ENCODE measurements at places on chromosomes 11 and 22.
A peak's percentile ranks its signal among the peaks of the same experiment; 100 is the strongest.

DNA sequence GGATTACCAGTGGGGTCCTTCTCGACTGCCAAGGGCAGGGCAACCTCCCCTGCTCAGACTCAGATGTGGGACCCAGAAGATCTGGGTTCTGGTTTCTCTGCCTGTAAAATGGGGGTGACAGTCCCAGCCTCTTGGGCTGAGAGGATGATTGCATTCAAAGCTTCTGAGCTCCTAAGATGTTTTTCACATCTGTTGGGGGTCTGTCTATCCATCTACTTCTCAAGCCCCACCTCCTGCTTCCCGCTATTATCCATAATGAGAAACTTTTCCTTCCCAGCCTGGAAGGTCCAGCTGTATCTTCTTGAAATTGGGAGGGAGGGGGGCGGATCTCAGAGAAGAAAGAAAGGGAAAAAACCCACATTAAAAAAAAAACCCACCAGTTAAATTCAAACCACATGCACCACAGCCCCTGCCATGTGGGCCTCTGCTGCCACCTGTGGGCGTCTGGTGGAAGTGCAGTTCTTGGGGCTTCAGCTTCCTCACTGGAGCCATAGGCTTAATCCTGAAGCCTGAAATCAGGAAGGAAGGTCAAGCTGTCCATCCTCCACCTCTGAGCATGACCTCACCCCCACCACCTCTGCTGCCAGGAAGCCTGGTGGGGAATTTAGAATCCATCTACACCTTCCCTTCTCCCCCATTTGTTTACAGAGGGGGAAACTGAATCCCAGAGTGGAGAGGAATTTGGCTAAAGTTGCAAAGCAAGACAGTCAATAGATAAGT, 27.3 kb downstream of the ARHGEF17 start:
- peak; percentile 86 for DNase-seq

- DNase-seq: peak; percentile 61
Measured at GRCh38 chr22:49825944-49826602, 1.6 kb downstream of the BRD1 start.

- no peak for DNase-seq
Measured at GRCh38 chr11:133895551-133895950, 50.2 kb upstream of the SPATA19 start.

DNA sequence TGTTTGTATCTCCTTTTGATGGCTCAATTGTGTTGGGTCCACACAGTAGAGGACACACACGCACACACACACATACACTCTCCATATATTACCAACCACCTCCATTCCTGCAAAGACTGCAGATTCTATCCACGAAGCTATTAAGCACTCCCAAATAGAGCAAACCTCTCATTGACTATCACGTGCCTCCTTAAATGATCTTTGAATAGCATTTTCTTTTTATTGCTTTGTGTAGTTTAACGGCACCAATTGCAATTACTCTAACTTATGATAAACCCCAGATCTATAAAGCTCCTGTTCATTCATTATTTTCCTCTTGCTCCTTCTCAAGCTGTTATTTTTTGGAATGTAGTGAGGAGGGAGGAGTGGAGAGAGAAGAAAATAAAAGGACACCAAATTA, 204.7 kb downstream of the ST3GAL4 start:
- no peak for DNase-seq

DNA sequence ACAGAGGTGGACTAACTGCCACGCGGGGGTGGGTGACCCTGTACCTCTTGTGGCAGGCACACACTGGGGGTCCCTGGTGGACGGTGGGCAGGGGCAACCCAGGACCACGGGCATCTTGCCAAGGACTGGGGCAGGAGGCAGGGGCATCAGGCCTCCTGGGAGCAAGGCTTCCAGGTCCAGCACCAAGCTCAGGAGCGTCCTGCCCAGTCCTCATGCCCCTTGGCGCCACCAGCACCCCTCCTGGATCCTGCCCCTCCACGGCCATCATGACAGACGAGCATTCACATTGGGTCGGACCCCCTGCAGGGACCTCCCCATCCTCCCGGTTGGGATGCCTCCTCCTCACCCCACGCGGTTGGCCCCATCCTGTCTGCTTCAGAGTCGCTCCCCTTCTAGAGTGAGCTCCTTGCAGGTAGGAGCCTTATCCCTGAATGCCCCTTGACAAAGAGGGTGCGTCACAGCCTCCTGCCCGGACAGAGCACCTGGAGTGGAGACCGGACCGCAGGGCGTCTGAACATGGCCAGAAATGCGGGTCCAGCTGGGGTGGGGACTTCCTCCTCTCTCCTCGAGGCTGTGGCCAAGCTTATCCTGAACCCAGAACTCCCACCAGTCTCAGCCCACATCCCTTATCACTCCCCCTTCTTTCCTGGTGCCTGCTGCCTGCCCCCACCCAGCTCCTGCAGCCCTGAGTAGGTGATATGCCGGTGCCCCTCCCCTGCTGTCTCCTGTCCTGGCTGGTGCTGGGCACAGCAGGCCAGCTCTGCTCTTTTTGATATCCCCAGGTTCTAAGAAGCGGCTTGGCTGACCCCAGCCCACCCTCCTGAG, 40.3 kb downstream of the IGF2 start:
- DNase-seq: no peak

DNA sequence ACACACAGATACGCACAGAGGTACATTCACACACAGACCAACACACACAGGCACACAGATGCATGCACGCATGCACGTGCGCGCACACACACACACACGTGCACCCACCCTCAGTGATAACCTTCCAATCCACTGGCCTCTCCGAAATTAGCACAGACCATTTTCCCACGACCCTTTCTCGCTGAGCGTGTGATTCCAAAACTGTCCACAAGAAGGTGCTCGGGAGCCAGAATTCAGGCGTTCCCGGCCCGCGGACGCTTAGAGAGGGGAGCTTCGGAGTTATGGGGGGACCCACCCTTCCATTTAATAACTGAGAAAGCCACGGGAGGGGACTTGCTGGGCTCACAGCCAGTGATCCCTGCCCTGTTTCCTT, 33.8 kb upstream of the SLC35C1 start:
- peak; percentile 50 for DNase-seq

- peak; percentile 97 for DNase-seq
Measured at GRCh38 chr11:4607781-4608666, at the start of gene TRIM68. TRIM68 (minus strand) TSS chr11:4608231; CDS start chr11:4605504, 2,727 bp downstream.

GRCh38 chr11:19953909-19954308, 206.4 kb downstream of the DBX1 start:
- peak; percentile 90 for DNase-seq

GRCh38 chr22:20444325-20444724, 6.7 kb upstream of the SCARF2 start:
- no peak for DNase-seq

DNA sequence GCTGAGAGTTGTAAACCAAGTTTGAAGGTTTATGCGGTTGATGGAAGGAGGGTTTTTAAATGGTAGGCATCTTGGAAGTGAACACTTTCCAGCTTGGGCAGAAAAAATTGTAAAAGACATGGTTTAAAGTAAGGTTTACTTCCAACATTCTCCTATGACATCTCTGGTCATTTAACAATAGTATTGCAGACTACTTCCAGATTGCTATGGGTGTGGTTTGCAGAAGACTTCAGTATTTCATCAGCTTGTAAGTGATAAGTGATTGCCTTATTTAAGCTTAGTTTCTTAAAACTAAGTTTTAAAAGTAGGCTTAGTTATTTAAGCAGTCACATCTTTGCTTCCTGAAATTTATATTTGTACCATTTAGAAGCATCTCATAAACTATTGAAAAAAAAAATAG, 7.2 kb upstream of the STT3A start:
- no peak for DNase-seq

DNA sequence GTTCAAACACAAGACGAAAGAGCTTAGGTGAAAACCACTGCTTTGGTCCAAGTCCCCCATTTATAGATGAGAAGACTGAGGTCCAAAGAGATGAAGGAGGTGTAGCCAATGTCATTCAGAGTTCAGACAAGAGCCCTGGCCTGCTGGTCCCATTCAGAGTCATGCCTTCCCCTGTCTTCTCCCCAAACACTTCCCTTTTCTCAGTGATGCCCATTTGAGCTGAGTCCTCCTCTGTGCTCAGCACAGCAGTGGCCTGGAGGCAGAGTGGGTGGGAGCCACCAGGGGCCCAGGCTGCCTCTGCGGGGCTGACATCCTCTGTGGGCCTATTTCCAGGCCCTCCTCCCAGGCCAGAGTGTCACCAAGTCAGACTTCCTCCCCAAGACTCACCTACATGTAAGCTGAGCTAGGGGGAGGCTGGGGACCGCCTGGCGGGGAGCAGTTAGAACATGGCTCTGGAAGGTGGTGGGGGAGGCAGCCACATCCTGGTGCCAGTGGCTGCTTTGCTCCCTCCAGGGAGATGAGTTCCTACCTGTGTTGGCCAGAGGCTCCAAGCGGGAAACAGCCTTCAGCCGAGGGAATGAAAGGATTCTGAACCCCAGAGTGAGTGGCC, 22.4 kb upstream of the LRRC10B start:
- no peak for DNase-seq

DNA sequence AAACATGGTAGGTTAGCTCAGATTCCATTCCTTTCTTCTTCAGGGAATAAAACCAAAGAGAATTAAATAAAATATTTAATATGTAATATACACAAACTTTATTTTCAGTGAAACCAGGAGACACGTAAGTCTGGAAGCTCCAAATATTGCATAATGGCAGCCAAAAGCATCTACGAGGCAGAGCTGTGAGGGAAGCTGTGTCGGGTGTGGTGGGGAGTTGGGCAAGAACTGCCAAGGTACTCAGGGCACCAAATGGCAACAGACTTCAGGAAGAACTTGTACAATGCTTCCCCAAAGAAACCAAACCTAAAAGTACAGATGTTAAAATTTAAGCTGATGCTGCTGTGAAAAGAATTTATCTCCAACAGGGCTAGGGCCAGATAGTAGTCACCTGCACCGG, 47.5 kb upstream of the C11orf87 start:
- DNase-seq: no peak

GRCh38 chr22:23215294-23216241, 35.3 kb downstream of the BCR start:
- peak; percentile 42 for DNase-seq

GRCh38 chr11:19714387-19715363, 2.0 kb downstream of the NAV2 start:
- peak; percentile 77 for DNase-seq

DNA sequence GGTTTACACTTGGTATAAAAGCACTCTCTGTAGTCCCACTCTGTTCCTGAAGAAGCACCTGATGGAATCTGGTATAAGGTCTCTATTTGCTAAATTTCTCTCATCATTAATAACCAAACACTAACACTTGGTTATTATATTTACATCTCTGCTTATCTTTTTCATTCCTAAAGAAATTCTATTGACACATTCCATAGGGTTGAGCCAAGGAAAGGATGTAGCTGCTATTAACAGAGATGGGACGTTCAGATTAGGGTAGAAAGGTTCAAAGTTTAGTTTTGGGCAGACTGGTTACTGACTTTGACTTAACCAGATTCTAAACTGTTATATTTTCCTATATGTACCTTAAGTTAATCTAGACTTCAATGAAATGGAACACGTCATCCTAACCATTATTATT, 91.5 kb downstream of the RSF1 start:
- no peak for DNase-seq

DNA sequence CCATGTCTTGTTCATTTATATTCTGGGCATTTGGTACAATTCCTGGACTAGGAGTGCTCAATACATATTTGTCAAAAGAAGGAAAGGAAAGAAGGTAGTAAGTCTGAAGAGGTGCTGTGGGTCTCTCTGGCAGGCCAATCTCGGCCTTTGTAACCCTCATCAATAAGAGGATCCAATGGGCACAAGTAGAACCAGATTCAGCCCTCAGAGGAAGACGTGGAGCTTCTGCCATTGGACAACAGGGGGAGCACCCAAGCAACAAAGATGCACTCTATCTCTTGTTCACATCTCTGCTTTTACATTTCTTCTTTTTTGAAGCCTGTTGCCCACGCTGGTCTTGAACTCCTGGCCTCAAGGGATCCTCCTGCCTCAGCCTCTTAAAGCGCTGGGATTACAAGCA, 2.2 kb upstream of the VPS11 start:
- peak; percentile 41 for DNase-seq

DNA sequence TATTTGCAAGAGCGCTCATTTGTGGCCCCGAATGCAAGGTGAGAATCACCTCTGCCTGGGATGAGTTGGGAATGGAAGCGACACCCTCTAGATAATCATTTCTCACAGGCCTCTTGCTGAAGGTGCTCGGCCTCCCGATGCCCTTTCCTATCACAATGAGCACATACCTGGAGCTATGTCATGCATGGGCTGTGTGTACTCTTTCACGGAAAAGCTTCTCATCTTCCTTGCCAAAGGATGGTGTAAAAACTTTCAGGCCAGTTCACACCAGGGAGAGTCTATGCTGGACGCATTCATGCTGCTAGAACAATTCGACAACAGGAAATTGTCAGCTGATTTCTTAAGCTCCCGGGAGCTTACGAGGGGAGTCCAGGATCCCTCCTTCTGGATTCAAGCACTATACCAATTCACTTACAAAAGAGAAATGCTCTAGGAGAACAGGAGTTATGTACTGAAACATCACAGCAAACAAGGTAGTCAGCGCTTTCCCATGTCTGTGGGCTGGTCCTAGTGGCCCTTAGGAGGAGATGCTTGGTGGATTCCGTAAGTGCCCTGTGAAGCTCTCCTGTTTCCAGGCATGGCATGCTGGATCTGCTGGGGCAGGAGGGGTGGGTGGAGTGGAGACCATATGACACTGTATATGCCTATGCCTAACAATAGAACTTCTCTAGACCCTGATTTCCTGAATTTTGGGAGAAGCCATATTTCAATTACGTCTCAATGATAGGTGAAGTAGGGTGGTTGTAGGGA, 53.1 kb upstream of the B3GAT1 start:
- no peak for DNase-seq

- peak; percentile 8 for DNase-seq
Measured at GRCh38 chr22:46454504-46455269, 82.7 kb downstream of the CELSR1 start.

DNA sequence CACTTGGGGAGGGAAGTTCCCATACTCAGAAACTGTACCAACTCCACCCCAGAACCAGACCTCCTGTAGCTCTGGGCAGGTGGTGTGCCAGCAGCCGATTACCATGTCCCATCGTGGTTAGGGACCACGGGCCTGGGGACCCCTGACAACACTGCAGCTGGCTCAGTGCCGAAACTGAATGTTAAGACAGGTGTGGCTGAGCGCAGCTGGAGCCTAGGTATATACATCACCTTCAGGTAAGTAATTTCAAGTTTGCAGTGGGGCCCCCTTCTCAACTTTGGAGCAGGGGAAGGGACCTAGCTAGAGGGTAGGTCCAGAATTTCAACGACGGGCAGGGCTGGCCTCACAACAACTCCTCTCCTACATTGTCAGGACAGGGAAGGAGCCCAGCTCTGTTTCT, 20.7 kb upstream of the PISD start:
- DNase-seq: no peak

- DNase-seq: no peak
Measured at GRCh38 chr11:124380585-124380984, 3.7 kb downstream of the OR8B2 start.

DNA sequence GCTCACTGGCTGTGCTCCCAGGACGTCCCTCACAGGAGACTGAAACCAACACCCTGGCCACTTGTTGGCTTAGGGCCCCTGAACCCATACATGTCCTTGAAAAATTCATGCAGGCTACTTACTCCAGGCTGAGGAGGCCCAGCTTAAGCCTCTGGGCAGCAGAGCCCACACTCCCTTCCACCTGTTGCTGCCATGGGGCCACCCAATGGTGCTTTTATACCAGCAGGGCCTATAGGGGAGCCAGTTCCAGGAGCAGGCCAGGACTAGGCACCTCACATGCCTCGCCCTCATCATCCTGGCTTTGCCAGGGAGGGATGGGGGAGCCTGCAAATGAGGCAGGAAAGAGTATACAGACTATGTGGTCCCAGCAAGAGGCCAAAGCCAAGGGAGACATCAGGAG, 181.7 kb upstream of the NECTIN1 start:
- no peak for DNase-seq

GRCh38 chr22:30297276-30297990, 8.1 kb upstream of the CASTOR1 start:
- no peak for DNase-seq
